ENCODE measurements at places on chromosomes 13 and 19.

DNA sequence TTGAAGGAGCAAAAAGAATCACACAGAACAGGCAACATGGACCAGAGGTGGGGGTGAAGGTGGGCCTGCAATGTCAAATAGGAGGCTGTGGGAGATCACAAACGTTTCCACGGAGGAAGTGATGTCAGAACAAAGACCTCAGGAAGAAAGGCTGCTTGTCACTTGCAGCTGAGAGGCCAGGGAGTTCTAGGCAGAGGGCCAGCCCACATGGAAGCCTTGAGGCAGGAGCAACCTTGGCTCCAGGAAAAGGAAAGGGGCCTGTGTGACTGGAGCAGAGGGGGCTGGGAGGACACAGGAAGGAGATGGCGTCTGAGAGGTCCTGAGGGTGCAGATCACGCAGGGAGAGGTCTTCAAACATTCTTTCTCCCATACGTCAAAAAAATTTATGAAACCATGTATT lies 16.3 kb downstream of the ZNF160 start:
- peak; percentile 84 for DNase-seq

- peak; percentile 74 for DNase-seq
These were observed 722 bp downstream of the COLGALT1 start for GRCh38 chr19:17555929-17556813.

- DNase-seq, result no peak
These were observed 60.4 kb downstream of the KCNRG start for GRCh38 chr13:50075619-50076097.

DNA sequence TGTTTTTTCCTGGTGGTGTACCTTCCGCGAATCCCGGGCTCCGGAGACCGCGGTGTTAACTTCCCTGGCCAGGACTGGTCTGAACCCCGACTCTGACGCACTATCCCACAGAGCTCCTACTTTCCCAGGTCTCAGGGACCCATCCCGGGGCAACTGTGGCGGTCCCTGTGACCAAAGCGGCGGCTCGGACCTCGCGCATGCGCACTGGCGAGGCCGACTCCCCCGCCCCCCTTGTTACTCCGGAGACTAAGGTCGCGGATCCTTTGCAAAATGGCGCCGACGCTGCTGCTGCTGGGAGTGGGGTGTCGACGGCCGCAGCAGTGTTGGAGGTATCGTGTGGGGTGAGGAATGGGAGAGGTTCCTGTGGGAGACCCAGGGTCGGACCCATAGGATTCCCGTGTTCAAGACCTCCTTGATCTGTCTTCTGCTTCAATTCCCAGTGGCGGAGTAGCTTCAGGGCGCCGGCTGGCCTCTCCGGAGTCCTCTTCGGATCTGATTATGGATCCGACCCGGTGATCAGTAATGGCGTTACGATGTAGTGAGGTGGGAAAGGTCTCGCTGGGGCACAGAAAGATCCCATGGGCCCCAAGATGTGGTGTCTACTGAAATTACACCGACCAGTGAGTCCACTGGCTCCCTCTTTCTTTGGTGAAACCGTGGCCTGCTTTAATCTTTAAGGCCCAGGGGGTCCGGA lies 66.6 kb upstream of the ZNF527 start:
- DNase-seq, result no peak

DNA sequence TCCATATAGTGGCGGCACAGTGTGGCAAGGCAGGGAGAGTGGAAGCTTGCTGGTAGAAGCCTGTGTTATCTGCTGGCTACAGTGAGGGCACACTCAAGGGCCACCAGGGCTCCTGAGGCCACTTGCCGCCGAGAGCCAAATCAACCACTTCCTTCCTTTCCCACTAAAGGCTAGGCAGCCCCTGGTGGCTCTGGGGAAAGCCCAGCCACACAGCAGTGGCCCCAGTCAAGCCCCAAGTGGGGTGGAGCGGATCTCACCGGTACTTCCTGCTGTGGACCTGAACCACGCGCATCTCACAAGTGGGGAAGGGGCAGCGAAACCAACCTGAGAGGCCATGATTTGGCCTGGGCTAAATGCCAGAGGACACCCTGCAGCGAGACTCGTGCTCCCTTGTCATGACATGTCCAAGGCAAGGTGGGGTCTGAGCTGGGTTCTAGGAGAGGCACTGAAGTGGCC lies 21.9 kb upstream of the SLC35E1 start:
- no peak for DNase-seq

- DNase-seq, result no peak
These were observed 6.9 kb downstream of the CTU1 start for GRCh38 chr19:51101171-51101865.

GRCh38 chr13:39274739-39275325 lies 236.6 kb downstream of the NHLRC3 start:
- DNase-seq, result no peak

GRCh38 chr19:4374498-4375163 lies 25.7 kb downstream of the SH3GL1 start:
- DNase-seq, result peak; percentile 60

DNA sequence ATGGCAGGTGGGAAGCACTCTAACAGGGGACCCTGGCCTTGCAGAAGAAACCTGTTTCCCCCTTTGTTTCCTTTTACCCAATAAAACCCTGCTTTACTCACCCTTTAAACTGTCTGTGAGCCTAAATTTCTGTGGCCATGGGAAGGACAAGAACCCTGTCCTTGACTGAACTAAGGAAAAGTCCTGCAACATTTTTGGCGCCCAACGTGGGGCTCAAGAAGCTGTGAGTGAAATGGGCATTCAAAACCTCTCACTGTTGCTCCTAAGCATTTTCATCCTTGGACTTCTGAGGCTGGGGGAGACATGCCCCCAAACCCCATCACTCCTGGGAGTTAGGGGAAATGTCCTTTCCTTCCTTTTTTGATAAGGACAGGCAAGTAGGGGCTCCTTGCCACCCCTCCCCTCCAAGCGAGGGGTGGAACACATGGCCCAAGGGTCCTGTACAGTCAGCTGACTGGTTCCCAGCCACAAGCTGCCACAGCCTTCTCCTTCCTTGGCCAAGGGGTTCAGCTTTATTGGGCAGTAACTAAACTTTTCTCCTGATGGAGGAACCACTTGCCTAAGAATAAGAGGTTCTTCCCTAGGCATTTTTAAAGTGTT lies 381.6 kb downstream of the KLF5 start:
- DNase-seq, result peak; percentile 6

DNA sequence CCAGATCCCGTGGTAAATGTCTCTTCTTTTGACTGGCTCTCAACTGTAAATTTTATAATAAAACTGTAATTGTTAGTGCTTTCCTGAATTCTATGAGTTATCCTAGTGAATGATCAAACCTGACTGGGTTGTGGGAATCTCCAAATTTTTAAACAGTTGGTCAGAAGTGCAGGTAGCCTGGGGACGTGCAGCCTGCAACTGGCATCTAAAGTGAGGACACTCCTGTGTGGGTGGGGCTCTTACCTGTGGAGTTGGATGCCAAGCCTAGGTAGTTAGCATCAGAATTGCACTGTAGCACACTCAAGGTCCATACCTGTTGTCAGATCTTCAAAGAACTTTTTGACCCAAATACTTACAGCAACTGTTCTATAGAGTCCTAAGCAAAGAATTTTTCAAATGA lies 207.1 kb upstream of the NBEA start:
- DNase-seq, result no peak
